Non-pigmented ciliary epithelial cell (primary cell): ENCODE measurements at places on chromosomes 2 and 18.
A peak's percentile ranks its signal among the peaks of the same experiment; 100 is the strongest.

- no peak for DNase-seq
These were observed 50.5 kb downstream of the RAB31 start for GRCh38 chr18:9758624-9759075.

DNA sequence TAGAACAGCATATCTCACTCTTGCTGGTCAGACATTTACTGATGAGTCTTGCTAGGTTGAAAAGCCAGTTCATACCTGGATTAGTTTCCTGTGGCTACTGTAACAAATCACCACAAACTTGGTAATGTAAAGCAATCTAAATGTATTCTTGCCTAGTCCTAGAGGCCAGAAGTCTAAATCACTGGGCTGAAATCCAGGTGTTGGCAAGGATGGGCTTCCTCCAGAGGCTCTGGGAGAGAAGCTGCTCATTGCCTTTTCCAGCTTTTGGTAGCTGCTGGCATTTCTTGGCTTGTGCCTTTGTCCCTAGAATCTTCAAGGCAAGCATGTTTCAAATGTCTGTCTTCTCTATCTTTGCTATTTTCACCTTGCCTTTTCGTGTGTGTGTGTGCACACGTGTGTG lies 62.3 kb upstream of the MAP4K3 start:
- DNase-seq, result no peak

DNA sequence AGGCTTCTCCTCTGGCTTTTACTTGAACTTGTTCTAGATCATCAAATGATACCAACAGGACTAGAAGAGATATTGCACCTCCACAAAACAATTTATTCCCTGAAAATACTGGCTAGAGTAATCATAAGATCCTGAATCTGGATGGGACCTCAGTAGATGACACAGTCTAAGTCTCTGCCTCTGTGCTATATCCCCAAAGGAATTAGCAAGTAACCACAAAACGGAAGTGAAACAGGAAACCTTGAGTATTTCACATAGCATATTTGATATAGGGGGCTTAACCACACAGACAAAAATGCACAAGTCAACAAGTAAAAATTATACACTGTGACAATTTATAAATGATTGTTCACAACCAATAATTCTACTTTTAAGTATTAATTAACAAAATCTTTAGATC lies 456.9 kb upstream of the TNP1 start:
- peak; percentile 74 for DNase-seq

GRCh38 chr18:32037616-32038015 lies 19.0 kb downstream of the RNF125 start:
- no peak for DNase-seq

DNA sequence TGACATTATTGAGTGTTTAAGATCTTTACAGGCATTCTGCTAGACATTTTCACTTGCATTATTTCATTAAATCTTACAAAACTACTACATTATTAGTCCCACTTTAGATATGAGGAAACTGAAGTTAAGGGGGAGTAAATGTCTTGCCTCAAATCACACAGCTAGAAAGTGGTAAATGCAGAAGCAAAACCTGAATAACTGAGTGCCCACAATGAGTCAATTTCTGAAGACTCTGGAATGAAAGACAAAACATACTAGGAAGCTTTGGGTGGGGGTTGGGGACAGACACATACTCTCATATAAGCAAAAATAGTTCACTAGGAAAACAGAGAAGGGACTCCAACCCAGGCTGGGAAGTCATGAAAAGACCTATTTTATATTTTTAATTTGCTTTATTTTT lies 214.4 kb upstream of the LRATD1 start:
- DNase-seq, result peak; percentile 9

DNA sequence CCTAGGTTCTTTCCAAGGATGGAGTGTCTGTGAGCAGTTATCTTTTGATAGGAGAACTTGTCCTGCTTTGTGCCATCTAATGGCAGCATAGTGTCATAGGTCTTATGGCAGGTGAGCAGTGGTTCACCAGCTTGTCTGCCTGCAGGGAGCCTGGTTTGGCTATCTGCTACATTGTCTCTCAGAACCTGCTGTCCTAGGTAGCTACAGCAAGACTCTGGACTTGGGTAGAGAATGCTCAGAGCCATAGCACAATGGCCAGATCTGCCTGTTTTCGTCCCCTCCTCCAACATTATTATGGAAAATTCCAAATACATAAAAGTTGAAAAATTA lies 28.3 kb downstream of the AGFG1 start:
- no peak for DNase-seq

DNA sequence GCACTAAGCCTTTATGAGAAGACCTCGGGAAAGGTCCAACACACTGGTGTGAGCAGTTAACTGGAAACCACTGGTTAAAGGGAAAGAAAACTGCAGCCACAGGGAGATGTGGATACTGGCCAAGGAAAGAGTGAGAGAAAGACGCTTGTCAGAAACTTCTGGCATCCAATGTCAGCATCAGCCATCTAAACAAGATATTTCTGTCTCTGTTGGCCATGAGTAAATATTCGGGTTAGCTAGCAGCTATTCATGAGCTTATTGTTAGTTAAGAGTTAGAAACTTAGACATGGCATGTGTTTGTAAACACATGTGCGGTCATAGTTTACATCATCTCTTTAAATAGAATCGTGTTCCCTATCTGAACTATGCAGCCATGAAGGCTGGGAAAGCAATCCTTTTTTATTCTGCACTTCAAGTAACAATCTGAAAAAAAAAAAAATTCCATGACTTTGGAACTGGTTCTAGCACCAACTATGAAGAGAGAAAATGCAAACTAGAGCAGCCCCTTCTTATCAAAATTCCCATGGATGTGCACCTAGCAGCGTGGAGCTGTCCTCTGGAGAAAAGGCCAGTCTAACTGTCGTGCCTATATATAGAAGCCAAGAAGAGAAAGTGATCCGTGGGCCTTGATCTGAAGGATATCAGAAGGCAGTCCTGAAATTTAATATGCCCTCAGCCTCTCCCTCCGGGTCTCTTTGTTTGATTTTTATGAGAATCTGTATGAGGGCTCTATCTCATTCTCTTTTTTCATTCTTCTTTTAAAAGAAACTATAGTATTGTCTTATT lies 84.0 kb upstream of the RFX8 start:
- DNase-seq, result no peak

GRCh38 chr2:24122366-24123194 lies 554 bp downstream of the PFN4 start:
- no peak for DNase-seq

GRCh38 chr2:189096769-189097447 lies 82.7 kb downstream of the COL5A2 start:
- peak; percentile 90 for DNase-seq

- DNase-seq, result no peak
These were observed 32.0 kb downstream of the CDH19 start for GRCh38 chr18:66571845-66572244.

- no peak for DNase-seq
These were observed 104.1 kb upstream of the ITPRID2 start for GRCh38 chr2:181787310-181788048.

DNA sequence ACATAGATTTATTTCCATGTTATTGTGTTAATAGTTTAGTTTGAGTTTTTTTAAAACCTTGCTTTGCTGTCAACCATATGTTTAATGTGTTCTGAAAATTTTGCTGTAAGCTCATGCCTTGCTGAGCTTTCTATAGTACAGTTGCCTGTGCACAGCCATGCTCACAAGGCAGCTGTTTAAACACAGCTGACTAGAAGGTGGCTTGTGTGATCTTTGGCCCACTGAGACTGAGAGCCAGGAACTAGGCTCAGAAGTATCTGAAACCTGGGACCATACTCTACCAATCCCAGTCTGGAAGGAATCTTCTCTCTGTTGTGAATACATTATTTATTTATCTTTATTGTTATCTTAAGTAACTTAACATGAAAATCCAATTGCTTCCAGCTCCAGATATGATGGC lies 350.5 kb downstream of the KIAA1328 start:
- DNase-seq, result no peak
